ENCODE measurements at places on chromosomes 2 and 18.

DNA sequence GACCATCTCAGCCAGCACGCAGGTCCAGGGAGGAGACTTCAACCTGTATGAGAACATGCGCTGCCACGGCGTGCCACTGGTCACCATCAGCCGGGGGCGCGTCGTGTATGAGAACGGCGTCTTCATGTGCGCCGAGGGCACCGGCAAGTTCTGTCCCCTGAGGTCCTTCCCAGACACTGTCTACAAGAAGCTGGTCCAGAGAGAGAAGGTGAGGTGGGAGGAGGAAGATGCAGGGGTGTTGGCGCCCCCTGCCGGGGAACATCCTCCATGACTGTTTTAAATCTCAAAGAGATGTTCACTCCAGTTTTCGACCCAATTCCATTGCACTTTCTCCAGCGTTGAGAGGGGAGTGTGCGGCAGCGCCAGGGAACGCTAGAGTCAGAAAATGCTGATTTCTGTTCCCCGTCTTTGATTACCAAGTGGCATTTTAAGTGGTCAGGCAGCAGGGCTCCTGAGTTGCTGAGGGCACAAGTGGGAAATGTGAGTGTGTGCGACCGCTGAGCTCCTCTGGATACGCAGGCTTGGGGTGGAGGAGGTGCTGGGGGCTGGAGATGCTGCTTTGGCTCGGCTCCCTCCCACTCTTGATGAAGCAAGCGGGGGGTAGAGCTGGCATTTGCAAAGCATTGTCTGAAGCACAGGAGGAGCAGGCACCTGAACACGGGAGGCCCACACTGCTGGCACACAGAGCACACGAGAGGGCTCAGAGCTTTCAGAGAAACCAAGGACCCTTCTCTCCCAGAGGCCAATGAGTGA lies 27.7 kb upstream of the MAPRE3 start:
- peak; percentile 22 for DNase-seq

GRCh38 chr2:172704072-172704936 lies 31.3 kb upstream of the RAPGEF4 start:
- no peak for DNase-seq

DNA sequence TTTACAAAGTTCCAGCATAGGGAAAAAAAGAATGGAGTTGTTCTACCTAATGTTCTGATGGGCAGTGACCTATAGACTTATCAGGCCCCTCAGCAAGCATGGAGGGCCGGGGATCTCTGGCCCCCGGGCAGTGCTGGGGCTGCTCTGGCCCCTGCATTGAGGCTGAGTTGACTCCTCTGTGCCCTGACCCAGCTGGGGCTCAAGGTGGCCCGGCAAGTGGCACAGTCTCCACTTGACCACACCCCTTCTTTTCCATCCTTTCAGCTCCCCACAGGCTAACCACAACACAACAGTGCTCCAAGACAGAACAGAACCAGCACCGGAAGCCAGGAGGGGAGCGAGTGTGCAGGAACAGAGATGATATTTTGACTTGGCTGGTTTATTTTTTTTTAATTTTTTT lies 19.9 kb downstream of the TOGARAM2 start:
- no peak for DNase-seq

DNA sequence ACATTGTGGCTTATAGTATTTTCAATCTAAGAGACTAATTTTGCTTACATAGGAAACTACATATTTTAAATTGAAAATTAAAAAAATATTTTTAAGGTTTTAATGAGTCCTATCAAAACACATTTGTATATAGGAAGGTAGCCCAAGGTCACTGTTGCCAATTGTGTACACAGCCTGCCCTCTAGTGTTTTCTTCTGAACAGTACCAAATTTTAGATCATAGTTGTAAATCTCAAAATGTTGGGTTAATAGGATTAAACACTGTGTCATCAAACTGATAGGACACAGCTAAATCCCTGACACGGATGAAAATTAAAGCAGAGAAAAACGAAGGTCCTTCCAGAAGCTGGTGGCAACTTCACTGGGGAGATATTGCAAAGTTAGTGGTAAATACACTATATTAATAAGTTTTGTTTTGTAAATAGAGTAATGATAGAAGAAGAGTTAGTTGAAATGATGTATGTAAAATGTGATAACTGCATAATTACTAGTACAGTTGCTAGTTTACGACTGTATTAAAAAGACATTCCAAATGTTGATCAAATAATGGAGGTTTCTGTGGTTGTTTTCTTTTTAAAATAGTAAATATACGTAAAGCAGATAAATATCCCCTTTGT lies 19.7 kb downstream of the CLUL1 start:
- peak; percentile 21 for DNase-seq

- no peak for DNase-seq
These were observed 10.0 kb upstream of the ZNF396 start for GRCh38 chr18:35387152-35387571.

DNA sequence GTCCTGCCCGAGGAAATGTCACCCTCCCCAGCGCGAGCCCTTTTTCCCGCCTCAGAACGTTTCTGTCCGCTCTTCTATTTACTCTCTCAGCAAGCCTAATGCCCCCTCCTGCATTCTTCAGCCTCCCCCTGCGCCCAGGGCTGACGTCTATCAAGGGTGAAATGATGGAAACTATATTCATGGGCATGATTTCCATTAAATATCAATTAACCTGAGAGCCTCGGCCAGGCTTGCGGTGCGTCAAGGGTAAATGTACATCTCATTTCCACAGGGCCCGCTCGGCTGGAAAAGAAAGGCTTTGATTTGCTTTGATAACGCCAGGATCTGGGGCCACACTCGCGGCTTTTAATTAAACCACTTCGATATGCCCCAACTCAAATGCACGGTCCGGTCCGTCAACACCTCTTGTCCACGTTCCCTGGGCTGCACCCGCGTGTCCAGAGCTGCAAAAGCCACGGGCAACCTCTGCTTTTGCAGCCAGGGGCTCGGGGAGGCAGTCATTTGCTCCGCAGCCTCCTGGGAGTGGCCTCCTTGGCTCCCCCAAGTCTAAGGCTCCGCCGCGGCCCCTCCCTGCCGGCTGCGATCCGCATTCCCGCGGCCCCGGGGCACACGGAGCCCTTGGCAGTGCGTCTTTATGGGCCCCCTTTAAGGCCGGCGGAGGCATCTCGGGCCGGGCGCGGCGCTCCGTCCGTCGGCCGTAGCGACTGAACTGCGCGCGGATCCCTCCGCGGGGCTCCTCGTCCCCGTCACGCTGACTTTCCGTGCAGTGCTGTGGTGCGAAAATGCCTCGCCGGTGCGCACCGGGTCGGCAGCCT lies at the start of gene HOXD8:
Gene HOXD8 (plus strand): TSS at position 724 of the 815 bp plus-strand sequence. CDS start 662 bp downstream, outside the sequence.
- DNase-seq = no peak

DNA sequence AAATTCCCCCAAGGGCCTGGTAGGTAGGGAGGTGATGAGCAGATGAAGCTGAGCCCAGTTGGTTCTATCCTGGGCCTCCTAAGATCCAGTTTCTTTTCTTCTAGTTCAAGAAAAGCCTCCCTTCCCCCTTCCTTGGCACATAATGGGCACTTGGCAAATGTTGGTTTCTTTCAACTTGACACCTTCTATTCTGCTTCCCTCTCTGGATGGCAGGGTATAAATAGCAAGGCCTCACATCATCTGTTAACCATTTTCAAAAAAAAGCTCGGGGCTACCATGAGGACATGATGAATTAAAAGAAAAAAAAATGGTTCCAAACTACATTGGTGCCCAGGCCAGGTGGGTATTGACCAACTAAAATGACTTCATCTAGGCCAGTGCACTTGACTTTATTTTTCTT lies 29.9 kb downstream of the CTAGE1 start:
- DNase-seq = no peak

DNA sequence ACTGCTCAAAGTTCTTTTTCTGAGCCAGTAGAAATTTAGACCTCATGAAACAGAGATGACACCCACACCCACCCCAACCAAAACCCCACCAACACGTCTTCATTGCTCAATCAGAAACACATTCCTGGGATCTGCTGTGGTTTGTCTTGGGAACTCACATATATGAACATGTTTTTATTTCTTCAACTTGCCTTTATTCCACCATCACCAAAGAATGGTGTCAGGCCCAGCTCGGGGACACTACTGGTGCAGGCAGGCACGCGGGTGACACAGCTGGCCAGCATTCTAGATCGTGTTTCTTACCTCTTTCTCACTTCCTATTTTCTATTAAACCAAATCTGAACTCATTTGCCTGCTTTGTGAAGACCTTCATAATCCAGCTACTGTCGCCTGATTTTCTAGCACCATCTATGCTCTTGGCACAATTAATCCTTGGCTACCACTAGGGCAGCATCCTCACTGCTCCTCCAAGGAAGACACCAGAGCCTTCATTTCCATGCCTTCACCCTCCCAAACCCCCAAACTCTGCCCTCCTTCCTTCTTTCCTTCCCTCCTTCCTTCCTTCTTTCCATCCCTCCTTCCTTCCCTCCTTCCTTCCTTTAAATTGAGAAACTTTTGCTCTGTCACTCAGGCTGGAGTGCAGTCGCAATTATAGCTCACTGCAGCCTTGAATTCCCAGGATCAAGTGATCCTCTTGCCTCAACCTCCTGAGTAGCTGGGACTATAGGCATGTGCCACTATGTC lies 157.1 kb downstream of the BCL2 start:
- no peak for DNase-seq

Measured in GDM1 (cell line).